ENCODE measurements at places on chromosomes 5 and 9.

GRCh38 chr9:27043176-27043575 lies 37.7 kb upstream of the LRRC19 start:
- no peak for DNase-seq

- DNase-seq = no peak
Observed at GRCh38 chr5:149682532-149683075, 47.5 kb upstream of the PPARGC1B start.

- DNase-seq = no peak
Observed at GRCh38 chr9:106228861-106229260, 534.5 kb downstream of the TMEM38B start.

DNA sequence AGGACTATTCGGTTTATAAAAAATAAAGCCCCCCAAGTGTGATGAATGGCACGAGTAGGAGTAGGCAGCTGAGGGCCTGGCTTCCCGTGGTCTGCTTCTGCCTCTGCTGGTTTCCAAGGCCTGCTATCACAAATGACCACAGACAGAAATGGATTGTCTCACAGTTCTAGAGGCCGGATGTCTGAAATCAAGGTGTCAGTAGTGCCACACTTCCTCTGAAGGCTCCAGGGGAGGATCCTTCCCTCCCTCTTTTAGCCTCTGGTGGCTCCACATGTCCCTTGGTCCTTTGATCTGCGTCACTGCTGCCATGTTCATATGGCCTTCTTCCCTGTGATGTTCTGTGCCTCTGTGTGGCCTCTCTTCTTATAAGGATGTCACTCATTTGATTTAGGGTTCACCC lies 15.1 kb downstream of the PRKACG start:
- no peak for DNase-seq

GRCh38 chr9:133513214-133514100 lies 11.3 kb downstream of the MYMK start:
- no peak for DNase-seq

GRCh38 chr5:96852759-96853158 lies 23.5 kb upstream of the ERAP2 start:
- no peak for DNase-seq

- DNase-seq = no peak
Observed at GRCh38 chr9:109193974-109194556, 27.0 kb upstream of the FRRS1L start.
